ENCODE measurements at places on chromosomes 16 and 17.

DNA sequence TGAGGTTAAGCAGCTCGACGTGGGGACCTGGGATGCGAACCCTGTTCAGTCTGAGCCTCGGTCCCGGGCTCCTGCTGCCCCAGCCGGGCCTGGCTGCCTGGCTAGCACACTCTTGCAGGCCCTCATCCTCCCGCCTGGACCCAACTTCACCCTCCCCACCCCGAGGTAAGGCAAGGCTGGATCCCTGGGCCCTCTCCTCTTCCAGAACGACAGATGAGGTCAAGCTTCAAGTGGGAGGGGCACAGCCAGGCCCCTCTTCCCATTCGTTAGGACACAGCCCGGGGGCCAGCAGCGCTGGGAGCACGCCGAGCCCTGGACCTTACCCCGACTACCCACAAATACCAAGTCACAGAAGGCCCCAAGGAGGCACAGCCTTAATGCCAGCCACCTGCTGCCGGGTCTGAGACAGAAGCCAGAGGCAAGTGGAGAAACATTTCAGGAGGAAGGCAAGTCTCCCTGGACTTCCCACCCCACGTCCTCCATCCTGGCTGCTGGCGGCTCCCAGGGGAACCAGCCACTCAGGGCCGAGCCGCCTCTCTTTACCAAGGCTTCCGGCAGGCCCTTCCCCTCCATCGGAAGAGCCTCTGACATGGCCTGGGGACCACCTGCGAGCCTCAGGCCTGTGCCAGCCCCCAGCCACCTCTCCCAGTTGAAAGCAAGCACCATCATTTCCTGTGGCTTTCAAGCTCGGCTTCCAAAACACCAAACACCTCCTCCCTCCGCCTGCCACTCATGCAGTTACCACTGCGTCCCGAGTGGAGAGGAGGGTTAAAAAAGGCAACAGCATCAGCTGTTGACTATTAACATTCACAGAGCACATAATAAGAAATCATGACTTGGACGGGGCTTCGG, 59.9 kb downstream of the RPH3AL start:
- no peak for DNase-seq

GRCh38 chr16:79283578-79283977, 317.0 kb downstream of the MAF start:
- no peak for DNase-seq

DNA sequence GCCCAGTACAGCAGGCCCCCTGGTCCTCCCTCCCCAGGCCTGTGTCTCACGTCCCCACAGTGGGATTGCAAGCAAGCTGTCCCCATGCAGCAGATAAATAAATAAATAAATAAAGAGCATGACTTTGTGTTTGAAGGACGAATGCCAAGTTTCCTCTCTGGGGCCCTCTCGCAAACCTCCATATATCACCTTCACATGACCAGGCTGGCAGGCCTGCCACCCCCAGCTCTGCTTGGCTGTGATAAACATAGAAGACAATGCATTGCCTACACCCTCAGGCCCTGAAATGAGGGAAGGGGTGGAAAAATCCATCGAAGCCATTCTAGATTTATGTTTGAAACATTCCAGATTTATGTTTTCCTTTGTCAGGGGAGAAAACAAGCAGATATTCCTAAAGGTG, 107.3 kb downstream of the CCT6B start:
- DNase-seq: no peak

DNA sequence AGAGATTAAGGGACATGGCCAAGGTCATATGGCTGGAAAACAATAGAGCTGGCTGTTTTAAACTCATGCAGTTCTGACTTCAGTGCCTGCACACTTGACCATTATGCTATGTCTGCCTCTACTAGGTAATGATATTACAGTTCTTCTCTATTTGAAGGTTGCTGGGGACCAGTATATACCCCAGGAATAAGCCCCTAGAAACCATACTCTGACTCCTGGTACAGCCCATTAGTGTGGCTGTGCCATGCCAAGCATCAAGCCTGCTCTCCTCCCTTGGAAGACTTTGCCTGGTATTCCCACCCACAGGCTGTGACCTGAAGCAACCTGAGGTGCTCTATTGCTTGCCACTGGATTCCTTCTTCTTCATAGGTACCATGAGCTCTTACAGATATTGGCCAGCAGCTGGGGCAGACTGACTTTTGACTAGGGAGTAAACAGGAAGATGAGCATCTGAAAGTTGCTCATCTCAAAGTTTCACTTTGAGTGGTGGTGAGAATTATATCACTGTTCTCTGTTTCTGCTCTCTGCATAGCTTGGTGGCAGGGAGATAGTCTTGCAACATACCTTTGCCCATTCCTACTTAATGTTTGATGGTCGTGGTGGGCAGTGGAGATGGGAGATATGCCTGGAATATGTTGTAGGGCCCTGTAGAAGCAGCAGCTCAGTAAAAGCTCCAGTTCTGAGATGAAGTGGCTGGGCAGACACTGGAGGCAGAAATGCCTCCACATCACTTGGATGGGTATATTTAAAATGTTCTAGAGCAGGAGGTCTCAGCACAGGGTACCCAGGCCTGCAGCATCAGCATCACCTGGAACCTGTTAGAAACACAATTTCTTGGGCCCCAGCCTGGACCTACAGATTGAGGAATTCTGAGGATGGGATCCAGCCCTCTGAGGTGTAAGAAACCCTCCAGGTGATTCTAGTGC, 274.7 kb downstream of the HS3ST4 start:
- no peak for DNase-seq

DNA sequence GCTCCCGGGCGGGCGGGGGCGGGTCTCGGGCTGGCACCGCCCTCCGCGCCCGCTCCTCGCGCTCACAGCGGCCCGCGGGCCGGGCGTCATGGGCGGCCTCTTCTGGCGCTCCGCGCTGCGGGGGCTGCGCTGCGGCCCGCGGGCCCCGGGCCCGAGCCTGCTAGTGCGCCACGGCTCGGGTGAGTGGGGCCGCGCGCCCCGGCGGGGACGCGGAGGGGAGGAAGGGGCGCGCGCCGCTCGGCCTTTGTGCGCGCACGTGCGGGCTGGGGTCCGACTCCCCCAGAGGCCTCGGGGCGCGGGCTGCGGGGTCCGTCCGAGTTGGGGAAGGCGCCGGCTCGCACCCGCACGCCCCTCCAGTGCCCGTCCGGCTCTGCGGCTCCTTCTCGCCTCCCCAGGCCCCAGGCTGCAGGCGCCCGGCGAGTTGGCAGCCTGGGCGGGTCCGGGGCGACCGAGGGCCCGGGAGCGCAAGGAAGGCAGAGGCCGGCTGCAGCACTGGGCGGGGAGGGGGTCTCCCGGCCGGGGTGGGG, at the start of gene NME4:
Gene NME4, plus strand, starts transcription at position 65 of the 527 bp plus-strand sequence. Its CDS starts 24 bp downstream, at position 89.
- peak; percentile 50 for DNase-seq

GRCh38 chr17:7887482-7888183, 956 bp upstream of the CHD3 start:
- peak; percentile 98 for DNase-seq

DNA sequence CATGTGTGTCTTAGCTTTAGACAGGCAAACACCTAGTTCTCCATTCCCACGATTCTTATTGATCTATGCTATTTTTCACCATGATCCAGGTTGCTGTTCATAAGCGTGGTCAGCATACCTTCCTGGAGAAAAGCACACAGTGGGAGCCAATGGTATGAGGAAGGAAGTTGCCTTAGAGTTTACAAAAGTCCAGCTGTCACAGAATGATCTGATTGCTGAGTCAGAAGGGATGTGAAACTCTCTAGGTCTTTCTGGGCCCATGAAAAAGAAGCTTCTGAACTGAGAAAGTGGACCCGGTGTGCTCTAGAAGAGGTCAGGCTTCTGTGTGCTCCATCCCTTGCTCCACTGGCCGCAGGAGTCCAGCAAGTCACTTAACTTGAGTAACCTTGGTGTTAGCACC, 71.0 kb upstream of the CCL1 start:
- no peak for DNase-seq

DNA sequence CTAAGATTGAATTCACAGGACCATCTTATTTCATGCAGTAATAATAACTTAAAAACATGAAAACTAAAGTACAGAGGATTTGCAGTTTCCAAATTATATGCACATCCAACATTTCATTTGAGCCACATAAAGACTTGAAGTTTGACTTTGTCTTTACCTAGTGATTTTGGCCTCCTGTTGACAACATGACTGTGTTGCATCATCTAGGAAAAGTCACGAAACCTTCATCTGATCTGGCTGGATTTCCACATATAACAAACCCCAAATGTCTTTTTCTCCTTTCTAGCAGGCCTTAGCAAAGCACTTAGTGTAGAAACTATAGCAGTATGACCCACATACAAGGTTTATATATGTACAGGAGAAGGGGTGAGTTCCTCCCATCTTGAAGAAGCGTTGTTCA, 406.5 kb upstream of the CDH5 start:
- no peak for DNase-seq

- DNase-seq: peak; percentile 21
Measured at GRCh38 chr17:7884581-7885366, 3.8 kb upstream of the CHD3 start.

- DNase-seq: no peak
Measured at GRCh38 chr16:14372471-14372870, 257.6 kb downstream of the PARN start.

GRCh38 chr17:32319548-32319905, 22.4 kb downstream of the C17orf75 start:
- DNase-seq: peak; percentile 69

DNA sequence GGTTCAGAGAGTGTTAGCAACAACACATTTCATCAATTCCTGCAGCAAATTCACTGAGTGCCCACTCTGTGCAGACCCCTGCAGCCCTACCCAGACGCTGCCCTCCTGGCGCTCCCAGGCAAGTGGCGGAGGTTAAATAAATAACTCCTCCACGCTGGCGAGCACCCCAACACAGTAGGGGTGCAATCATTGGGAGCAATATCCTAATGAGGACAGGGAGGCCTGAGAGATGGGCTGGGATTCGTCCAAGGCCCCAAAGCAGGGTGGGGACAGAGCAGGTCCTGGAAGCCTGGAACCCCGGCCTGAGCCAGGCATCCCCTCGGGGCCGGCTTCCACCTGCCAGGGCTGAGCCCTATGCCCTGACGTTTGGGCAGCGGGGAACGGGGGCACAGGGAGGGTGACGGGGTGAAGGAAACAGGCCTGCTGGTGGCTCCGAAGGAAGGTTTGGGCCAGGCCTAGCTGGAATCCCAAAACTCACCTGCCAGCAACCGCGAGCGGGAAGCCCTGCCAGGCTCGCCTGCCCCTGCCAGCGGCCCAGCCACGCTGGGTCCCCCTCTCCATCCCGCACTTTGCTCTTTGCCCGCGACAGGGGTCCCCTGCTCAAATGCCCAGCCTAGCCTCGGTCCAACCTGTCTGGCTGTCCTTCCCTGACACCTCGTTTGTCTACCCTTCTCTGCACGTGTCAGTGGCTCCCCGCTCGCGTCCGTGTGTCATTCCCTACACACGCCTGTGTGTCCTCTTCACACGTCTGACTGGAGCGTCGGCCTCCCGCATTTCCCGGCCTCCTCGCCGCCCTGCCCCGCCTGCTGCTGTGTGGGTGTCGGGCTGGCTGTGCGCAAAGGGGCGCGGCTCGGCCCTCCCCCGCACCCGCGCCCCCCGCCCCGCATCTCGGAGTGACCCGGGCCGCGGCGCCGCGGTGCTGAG, 721 bp upstream of the BEAN1 start:
- peak; percentile 18 for DNase-seq

DNA sequence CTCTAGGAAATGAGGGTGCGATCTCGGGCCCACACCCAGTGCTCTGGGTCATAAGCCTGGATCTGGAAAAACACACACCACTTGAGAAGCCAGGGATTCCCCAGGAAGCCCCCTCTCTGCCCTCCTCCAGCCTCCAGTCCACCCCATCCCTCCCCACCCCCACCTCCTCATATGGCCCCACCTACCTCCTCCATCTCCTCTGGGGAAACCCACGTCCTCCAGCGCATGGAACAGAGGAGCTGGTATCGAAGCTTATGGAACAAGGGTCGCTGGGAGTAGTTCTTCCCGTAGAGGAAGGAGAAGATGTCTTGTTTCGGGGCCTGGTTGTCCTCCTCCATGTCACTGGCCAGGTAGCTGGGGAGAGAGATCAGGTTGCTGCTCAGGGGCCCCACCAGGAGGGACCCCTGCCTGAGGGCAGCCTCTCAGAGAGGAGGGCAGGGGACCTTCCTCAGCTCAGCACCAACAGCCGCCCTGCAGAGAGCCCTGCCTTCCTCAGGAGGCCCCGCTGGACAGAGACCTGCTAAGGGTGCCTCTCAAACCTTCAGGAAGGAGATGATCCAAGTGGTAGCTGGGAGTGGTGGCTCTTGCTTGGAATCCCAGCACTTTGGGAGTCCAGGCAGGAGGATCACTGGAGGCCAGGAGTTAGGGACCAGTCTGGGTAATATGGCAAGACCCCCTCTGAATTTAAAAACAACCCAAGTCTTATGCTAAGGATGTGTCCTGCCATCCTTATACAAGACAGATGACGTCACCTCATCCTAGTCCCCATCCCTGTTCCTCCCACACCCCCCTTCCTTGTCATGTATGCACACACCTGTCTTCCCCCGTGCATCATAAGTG, 5.0 kb downstream of the SPDYE4 start:
- DNase-seq: no peak

DNA sequence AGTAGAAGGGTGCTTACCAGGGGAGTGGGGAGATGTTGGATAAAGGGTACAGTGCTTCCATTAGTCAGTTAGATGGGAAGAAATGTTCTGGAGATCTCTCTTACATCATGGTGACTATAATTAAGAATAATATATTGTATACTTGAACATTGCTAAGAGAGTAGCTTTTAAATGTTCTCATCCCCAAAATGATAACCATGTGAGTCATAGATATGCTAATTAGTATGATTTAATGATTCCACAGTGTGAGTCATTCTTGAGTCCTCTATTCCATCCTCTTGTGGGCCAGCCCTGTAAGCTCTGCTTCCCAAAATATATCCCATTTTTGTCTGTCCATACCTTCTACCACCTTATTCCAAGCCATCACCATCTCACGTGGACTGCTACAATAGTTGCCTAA, 80.6 kb upstream of the CDH11 start:
- peak; percentile 81 for DNase-seq

DNA sequence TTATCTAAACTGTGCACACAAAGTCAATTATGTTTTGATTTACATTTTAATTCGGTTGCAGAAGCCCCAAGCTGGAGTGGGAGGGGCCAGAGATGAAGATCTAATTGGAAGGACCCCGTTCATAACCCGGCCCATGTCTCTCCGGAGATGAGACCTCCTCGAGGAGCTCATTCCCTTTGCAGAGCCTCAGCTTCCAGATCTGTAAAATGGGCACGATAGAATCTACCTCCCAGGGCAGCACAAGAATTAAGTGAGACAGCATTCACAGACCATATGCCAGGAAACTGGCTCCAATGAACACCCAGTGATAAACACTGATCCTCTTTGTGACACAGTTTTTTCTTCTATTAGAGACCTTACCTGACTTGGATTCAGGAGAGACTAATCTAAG, 446.5 kb upstream of the CDH5 start:
- no peak for DNase-seq

GRCh38 chr16:86968866-86969265, 348.3 kb downstream of the C16orf95 start:
- no peak for DNase-seq

- no peak for DNase-seq
Measured at GRCh38 chr16:83949724-83950001, 3.4 kb upstream of the OSGIN1 start.

DNA sequence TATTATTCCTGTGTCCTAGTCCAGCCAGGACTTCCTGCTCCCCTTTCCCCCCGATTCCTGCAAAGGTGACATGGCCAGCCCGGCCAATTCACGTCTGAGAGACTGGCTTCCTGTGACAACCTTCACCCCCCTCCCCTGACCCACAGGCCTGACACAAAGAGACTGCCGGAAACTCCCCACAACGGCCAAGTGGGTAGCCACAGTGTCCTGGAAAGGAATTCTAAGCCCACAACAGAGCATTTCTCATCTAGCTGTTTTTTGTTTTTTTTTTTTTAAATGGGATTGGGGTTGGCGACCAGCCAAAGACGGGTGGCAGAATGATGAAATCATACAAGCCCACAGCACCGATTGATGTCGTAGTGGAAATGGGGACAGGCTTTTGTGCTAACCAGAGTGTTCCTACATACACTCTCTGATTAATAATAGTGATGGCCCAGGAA, 2.8 kb upstream of the XAF1 start:
- peak; percentile 96 for DNase-seq
